Posterior cingulate gyrus (tissue), 11 donors: ENCODE measurements at places on chromosomes 13 and 19.

- DNase-seq = no peak
These were observed 35.2 kb downstream of the KCTD15 start for GRCh38 chr19:33831825-33832224.

DNA sequence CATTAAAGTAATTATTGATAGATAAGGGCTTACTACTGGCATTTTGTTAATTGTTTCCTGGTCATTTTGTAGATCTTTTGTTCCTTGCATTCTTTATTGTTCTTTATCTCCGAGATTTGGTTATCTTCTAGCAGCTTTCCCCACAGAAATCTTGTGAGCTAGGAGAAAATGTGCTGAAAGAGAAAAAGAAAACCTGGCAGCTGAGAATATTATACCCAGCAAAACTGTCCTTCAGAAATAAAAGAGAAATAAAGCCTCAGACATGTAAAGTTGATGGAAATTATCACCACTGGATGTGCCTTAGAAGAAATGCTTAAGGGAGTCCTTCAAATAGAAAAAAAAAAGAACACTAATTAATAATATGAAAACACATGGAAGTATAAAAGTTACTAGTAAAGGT, 464.9 kb upstream of the GPC6 start:
- no peak for DNase-seq

DNA sequence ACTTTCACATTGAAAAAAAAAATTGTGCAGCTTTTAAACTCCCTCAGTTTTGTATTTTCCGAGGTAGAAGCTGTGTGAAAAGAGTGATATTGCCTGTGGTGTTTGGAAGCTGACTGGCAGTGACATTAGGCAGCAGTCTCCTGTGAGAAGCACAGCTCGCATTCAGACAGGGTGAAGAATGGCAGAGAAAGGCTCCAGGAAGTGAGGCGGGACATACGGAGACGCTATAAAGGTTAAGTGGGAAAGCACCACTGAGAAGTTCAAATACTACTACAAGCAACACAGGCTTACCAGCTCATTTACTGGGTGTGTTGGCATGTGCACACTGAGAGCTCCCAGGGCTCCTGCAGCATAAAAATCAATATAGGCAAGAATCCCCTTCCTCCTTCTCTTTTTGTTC, 88.4 kb downstream of the RXFP2 start:
- DNase-seq = no peak

DNA sequence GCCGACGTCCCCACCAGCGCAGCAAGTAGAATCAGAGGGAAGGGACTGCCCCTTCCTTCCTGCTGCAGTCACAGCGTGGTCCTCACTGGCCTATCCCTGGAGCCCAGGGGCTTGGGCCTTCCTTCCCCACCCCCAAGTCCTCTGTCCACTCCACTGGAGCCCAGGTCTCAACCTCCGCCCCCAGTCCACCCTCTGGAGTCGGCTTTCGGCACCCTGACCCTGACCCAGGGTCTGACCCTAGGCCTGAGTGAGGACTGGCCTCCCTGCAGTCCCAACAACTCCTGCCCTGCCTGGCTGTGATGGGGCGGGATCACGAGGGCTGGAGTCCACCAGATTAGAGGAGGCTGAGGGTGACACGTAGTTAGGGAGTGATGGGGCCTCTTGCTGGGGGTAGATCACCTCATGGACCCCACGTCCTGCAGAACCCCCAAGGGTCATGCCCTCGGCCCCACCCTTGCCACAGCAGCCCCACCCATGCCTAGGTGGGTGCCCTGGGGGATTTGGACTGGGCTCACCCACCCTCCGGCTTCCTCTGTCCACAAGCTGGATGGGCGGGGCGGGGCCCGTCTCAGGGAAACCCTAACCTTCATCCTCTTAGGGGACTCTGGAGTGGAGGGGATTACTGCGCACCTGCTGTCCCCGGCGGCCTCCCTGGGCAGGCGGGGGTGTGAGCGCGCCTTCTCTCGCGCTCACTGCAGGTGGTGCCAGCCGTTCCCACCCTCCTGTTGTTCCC, 3.8 kb downstream of the RAX2 start:
- no peak for DNase-seq
